ENCODE measurements at places on chromosomes 5 and 9.
A peak's percentile ranks its signal among the peaks of the same experiment; 100 is the strongest.

GRCh38 chr5:50476549-50476948 lies 35.5 kb upstream of the EMB start:
- no peak for DNase-seq

DNA sequence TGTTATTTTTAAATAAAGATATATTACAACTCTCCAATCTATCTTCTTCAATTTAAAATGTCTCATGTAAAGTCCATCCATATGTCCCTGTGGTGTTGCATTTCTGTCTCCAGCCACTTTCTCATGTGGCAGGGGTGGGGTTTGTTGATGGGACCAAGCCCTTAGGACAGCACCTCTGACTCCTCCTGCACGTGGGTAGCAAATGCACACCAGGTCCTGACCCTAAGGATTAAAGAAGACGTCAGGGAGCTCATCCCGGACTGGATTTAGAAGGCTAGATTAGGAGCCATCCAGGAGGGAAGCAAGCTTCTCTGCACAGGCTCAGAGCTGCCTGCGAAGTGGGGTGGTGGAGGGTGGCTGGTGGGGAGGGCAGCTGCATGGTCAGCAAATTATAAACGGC lies 38.9 kb upstream of the FAM120AOS start:
- no peak for DNase-seq

GRCh38 chr5:1637639-1638481 lies 114.1 kb upstream of the LPCAT1 start:
- DNase-seq = peak; percentile 10

GRCh38 chr5:149408252-149409099 lies 29.4 kb upstream of the IL17B start:
- DNase-seq = no peak

- DNase-seq = no peak
Observed at GRCh38 chr9:83964973-83965349, 15.1 kb downstream of the HNRNPK start.

DNA sequence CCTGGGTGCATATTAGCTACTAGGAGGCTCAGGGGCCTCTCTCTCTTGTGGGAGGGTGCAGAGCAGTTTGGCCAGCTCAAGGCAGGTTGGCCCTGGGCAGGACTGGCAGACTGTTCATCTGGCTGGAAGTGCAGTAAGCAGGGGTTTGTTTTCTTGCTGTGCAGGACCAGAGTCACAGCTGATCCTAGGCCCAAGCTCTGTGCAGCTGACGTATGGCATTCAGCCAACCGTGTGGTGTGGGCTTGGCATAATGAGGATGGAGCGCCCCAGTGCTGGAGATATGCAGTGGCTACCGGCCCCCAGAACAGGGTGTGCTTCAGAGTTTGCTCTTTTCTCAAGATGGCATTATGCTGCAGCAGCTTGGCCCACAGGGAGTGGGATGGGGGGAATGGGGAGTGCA lies 31.0 kb upstream of the PHF24 start:
- DNase-seq = no peak

GRCh38 chr5:32542216-32543059 lies 42.9 kb upstream of the SUB1 start:
- peak; percentile 53 for DNase-seq

- DNase-seq = no peak
Observed at GRCh38 chr5:45288746-45289145, 407.4 kb downstream of the HCN1 start.

DNA sequence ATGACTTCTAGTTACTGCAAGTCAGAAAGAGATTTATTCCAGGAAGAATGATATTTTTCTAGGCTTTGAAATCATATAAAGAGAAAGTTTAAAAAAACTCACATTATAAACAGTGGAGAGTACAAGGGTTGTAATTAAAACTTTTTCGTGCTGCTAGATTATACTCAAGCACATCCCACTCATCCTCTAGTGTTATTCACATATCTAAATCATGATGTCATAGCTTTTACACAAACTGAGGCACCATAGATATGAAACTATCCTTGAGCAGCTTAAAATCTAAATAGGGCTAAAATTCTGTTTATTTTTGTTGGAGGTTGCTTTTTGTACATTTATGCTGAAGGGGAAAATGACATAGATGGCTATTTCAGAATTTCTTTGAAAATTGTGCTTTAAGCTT lies 30.0 kb downstream of the TENT2 start:
- DNase-seq = no peak

- DNase-seq = peak; percentile 80
Observed at GRCh38 chr5:159773062-159773924, 143.0 kb upstream of the ADRA1B start.

GRCh38 chr5:150111122-150111521 lies 24.8 kb upstream of the CSF1R start:
- no peak for DNase-seq

- DNase-seq = peak; percentile 75
Observed at GRCh38 chr5:150429410-150429873, 16.7 kb upstream of the CD74 start.

DNA sequence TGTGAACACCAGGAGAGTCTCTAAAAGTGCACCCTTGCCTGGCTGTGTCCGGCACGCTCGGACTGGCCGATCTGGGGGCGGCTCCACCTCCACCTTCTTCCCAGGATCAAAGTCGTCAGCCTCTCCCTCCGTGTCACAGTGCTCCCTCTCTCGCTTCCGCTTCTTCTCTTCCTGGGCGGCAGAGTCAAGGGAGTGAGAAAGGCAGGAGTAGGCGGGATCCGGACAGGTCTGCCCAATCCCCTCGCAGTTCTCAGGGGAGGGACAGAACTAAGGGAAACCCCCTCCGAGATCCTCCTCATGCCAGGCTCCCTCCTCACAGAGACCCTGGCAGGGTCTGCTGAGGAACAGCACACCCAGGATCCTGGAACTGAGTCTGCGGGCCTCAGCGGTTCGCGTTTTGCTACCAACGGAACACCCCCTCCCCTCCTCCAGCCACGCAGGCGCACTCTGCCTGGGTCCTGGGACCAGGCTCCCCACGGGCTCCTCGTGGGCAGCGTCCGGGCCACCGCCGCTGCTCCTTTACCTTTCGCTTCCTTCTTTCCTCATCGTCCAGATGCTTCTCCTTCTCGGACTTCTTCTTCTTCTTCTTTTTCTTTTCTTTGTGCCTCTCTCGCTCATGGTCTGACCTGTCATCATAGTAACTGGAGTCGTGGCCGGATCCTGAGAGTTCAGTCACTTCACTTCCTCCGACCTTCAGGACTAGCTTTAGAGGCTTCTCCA lies 1.3 kb downstream of the BRD9 start:
- DNase-seq = peak; percentile 54

DNA sequence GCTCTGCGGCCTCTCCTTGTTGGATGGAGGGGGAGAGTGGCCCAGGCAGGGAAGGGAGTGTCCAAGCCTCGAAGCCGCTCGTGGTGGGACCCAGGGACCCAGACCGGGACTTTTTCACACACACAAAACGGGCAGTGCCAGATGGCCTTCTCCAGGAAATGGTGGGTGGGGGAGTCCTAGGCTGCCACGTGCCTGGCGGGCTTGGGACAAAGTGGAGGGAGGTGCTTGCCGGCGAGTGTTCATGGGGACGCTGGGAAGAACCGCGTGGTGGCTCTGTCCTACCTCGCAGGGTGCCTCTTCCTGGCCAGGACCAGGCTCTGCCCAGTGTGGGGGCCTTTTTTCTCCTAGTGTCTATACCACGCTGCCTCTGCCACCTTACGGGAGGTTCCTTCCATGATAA lies 155.0 kb upstream of the COL5A1 start:
- no peak for DNase-seq

- DNase-seq = no peak
Observed at GRCh38 chr9:130890870-130891687, 5.5 kb downstream of the QRFP start.

GRCh38 chr9:68505681-68506409 lies 34.8 kb downstream of the TMEM252 start:
- DNase-seq = no peak

DNA sequence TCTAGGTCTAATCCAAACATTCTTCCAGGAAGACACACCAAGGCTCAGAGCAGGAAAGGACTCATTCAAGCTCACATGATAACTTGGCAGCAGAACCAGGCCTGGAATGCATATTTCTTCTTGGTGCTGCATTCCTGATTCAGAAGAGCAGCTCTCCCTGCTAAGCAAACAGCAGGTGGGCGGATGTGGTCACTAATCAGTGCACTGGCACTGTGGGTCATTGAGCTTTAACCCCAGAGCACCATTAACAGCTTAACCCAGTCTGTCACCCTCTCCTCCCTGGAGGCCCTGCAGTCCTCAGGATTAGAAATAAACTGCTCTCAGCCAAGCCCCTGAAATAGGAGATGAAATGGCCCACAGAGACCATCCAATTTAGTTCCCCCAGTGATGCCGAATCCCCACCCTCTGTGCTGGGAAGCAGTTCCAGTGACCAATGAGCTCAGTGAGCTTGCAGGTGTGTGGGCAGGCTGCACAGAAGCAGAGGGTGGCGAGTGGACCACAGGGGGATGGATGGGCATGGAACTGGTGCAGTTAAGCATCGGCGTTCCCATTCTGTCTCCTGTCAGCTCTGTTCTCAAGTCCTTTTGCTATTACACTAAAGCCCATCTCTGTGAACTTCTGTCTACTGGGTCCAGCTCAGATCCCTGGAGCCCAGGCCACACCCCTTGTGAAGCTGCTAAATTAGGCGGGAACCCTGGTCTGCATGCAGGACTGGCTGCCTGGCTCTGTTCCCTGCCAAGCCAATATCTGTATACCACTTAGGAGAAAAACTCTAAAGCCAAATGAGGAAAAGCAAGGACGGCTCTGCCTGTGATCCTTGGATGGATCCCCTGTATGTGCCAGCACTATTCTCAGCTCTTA lies 16.6 kb upstream of the MEGF9 start:
- DNase-seq = no peak

- DNase-seq = no peak
Observed at GRCh38 chr9:119101048-119101447, 268.2 kb downstream of the BRINP1 start.

GRCh38 chr5:109910874-109911273 lies 221.1 kb downstream of the MAN2A1 start:
- no peak for DNase-seq

GRCh38 chr5:179417016-179417415 lies 71.8 kb upstream of the ADAMTS2 start:
- DNase-seq = no peak

GRCh38 chr5:40987349-40987748 lies 78.1 kb downstream of the C7 start:
- DNase-seq = no peak

DNA sequence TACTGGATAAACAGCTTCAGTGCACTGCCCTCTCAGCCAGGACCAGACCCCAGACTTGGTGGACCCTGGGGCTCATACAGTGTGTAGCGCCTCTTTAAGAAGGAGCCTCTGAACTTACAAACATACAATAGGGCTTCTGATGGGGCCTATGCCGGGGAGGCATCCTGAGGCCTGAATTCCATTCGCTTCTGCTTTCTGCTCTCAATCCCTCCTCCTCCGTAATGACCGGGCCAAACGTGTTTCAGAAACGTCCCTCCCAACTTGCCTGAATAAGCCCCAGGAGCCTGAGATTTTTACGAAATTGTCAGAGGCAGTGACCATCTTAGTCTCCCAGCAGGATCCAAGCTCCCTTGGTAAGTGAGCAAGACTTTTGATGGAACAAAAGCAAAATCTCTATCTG lies 128.1 kb upstream of the BOD1 start:
- DNase-seq = no peak

DNA sequence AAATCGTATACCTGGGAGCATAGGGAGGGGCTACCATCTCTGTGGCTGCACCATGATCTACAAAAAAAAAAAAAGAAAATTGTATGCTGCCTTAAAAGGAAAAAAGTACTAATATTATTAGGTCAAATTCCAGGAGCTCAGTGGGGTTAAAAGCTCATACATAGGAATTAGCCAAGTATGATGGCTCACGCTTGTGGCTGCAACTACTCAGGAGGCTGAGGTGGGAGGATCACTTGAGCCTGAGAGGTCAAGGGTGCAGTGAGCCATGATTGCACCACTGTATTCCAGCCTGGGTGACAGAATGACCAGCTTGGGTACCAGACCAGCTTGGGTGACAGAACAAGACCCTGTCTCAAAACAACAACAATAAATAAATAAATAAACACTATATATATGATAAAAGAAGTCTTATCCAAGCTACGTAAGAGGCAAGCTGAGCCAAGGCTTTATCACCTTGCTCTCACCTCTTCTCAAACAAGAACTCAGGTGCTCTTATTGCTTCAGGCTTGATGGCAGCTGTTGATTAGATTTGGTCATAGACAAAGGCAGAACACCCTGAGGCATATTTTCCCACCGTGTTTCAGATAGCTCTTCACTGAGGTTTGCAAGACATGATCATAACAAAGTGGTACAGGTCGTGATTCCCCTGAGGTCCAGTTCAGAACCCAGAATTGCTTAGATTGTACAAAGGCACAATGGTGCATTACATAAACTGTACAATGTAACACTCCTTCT lies 3.3 kb upstream of the FBXW11 start:
- DNase-seq = no peak

DNA sequence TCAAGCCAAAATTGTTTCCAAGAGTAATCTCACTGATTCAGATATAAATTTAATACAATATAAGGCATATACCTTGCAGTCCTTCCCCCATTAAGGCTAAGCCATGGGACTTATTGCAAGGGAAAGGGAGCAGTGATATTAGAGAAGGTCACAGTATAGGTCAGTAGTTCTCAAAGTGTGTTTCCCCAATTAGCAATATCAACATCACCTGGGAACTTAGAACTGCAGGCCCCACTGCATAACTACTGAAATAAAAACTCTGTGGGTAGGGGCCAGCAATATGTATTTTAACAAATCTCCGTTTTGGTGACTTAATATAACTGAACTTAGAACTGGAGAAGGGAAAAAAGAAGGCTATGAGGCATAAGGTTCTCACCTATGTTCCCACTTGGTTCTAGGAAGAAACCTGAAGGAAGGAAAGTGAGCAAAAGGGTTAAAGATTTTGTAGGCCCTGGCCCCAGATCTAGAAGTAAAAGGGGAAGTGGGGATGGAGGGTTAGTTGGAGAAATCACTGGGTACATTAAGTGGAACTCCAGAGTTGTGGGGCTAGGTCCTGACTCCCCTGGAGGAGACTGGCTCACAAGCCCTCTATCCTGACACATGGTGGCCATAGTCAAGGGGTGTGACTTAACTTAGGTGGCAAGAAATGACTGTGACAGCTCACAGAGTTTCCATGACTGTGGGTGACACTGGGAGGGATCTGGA lies 40.7 kb downstream of the WDR36 start:
- no peak for DNase-seq

DNA sequence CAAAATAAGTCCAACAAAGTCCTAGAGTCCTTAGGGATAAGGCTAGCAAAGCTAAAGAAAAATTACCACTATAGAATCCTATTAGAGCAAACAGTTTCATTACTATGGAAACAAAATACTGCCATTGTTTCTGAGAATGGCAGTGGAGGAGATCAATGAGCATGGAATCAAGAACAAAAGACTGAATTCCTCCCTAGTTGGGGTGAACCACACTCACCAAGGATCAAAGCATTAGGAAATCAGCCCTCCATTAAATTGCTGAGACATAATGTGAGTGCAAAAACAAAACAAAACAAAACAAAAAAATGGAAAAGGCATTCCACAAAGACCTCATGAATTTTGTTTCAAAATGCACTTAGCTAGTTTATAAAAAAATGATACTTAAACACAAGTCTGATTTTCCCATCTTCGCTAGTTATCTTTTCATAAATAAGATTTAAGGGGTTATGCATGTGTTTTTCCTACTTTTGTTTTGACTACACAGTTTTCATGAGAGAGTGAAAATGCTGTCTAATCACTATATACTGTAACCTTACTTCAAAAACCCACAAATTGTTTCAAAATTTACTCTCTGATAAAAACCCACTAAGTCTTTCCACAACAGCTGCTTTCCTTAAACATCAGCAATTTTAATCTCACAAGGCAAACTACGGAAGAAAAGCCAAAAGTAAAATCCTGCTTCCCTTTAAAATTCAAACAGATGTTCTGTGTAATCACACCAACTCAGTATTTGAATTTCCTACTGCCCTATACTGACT lies 9.7 kb downstream of the SERINC5 start:
- DNase-seq = no peak

All from GM10248 (cell line).